ENCODE measurements at places on chromosomes 3 and 15.
A peak's percentile ranks its signal among the peaks of the same experiment; 100 is the strongest.

DNA sequence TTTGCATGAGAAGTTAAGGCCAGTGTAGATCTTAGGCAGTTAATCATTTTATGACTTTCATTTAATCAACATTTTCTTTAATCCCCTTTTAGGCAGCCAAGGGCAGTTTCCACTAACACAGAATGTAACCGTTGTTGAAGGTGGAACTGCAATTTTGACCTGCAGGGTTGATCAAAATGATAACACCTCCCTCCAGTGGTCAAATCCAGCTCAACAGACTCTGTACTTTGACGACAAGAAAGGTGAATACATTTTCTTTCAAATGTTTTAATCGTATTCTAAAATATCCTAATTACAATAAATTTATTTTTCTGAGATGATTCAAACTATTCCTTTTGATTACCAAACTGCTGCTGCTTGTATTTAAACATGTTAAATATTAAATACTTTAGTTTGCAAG is 843.2 kb downstream of the CADM2 start:
- DNase-seq, result no peak

DNA sequence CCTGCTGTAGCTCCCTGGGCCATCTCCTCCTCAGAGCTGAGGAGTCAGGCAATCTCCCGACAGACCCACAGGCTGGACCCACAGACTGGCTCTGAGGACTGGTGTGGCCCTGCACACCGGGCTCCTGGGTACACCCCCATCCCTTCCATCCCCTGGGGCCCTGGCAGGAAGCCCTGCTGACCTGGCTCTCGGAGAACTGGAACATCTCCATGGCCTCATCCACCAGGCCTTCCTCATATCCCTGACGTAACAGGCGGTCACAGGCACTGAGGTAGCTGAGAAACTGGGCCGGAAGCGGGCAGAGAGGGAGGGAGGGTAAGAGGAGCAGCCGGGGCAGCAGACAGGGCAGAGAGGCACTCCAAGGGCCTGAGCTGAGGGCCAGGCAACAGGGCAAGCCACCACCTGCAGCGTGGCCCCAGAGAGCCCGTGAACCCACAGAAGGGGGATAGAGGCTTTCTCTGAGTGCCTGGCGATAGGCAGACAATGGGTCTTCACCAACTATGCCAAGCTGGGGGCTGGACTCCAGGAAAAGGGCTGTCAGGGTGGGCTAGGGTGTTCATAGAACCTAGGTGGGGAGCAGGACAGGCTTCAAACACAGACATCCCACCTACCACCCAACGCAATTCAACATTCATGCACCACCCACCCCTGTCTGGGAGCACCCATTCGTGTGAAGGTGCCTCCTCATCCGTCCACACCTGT is 17.9 kb downstream of the KBTBD13 start:
- no peak for DNase-seq

DNA sequence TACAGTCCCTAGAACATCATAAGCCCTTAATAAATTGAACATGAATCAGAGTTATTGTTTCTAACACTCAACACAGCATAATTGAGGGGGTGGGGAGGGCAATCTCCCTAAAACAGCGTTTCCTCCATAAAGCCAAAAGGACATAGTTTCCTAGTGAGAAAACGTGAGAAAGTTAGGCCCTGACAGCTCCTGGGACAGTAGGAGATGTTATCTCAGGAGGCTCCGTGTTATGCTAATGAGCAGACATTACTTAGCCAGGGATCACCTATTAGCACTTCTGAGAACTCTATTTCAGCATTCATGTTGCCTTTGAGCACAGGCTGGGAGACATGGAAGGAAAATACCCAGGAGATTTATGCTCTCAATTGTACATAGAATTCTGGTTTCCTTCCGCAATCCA is 229.1 kb upstream of the ADAMTS9 start:
- DNase-seq, result no peak

DNA sequence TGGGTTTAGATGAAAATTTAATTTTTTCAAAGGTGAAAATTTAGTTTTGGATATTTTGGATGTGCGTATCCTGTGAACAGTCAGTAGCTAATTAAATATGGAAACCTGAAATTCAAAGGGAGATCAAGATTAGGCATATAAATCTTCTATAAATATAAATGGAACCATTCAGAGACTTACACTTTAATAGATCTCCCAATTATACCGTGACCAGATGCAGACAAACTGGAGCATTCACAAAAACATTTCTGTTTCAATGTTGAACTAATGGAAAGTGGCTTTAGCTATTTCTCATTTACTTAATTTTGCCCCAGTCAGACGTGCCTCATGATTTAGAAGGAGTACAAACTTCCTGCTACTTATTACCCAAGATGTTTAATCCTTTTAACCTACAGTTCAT is 29.1 kb upstream of the POU1F1 start:
- DNase-seq, result no peak

DNA sequence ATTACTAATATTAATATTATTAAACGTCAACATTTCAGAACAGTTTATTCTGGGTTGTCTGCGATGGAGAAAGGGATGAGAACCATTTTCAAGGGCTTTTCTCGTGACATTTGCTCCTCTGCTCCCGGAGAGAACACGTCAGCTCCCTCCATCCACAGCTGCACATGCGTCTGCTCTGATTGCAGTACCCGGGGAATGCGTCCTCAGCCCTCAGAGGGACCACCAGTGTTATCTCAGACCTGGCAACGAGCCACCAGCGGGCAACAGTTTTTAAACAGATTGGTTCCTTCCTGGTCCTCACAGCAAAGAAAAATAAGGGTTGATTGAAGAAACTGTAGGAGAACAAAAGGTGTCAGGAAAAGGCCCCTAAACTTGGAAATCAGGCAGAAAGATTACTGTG is 202.2 kb upstream of the ADAMTS9 start:
- DNase-seq, result no peak

DNA sequence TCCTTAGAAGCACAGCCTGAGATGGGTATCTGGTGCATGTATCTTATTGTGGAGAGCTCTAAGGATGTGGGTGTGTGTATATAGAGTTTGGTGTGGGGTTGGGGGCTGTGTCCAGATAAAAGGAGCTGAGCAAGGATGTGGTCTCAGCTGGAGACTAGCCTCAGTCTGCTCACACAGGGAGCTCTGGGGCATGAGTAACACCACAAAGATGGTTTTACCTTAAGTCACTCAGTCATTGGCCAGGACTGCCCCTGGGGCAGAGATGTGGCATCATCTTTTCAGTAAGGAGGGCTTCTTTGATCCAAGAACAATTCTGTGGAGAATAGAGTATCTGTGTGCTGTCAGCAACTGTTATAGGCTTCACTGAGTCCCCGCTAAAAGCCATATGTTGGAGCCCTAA is 163.4 kb upstream of the NUDT16 start:
- DNase-seq, result no peak

DNA sequence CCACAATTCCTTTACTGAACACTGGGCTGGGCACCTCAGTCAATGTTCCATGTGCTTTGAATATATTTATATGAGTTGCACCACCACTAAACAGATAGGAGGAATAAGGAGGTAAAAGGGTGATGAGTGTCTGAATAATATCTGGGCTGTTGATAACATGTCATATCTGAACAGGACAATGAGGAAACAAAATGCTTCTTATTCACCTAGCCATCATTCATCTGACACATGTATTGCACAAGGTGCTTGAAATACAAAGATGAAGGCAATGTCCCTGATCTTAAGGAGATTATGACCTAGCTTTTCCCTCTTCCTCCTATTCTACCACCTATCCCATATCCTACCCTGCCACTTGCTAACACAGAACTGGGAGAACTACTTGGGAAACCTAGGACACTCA is 8.0 kb upstream of the CERS3 start:
- no peak for DNase-seq

- DNase-seq, result no peak
Observed at GRCh38 chr3:138642226-138642926, 33.8 kb downstream of the FAIM start.

GRCh38 chr3:111971533-111972130 is 7.2 kb upstream of the ABHD10 start:
- DNase-seq, result no peak

DNA sequence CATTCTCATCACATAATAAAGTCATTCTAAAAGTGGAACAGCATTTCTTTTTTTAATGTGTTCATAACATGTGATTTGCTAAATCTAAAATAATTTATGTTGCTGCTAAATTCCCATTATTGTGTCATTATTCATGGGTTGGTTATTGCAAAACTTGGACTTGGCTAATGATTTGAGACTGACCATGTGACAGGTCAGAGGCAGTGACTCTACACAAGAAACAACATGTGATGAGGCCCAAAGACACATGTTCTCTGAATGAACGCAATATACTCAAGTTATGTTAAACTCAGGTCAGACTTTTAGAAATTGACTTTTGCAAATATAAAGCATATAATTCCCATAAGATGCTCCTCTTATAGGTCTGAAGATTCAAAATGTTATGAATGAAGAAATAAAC is 566.1 kb downstream of the TBL1XR1 start:
- DNase-seq, result no peak

DNA sequence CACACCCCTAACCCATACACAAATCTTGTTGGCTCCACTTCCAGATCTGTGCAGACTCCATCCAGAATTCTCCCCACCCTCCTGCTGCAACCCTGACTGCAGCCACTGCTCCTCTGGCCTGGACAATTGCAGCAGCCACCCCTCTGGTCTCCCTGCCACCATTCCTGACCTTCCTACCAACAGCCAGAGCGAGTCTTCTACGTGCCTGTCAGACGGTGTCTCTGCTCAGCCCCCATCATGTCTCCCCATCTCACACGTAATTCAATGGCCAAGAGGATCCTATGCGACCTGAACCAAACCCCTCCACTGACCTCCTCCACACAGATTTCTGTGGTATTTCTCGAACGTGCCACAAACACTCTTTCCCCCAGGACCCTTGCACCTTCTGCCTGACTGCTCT is 103.3 kb downstream of the TPRA1 start:
- no peak for DNase-seq

DNA sequence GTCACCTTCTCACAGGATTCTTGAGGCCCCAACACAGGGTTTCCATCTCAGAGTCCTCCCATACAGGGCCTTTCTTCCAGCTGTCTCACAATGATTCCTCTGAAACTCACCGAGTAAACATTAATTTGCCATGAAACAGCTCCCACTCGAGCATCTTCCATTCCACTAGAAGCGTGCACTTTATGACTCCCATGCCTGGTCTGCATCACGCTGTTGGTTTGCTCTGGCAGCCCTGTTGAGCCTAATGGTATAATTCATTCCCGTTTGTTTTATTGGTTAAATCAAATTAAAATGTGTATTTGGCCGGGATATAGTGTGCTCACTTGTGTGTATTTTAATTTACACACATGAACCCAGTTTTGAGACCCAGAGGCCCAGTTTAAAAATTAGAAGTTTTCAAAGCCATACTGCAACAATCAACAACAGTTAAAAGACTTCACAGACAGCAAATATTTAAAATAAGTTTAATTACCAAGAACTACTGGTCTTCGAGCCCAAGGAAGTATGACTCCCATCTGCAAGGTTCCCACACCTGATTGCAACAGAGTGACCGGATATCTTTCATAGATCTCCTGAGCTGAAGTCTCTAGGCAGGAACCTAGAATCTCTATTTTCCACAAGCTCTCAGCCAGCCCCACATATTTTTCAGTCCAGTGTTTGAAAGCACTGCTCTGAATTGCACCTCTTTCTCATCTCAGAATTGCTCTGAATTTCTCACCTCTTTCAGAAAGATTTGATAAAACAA is 42.3 kb upstream of the GYG1 start:
- no peak for DNase-seq

DNA sequence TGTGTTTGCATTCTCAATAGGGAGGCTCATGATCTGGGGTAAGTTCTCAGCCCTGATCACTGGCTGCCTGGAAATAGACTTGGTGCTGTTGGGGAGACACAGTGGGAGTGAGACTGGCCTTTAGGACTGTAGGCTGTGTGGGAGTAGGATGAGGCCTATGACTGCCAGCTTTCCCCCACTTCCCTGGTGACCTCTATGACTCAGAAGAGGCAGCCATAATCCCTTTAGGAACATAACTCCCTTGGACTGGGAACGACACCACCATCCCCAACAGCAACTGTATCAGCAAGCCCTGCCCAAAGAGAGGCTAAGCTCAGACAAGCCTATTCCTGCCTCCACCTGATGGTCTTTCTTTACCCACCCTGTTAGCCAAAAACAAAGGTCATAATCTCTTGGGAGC is 91.3 kb downstream of the SUCNR1 start:
- no peak for DNase-seq

DNA sequence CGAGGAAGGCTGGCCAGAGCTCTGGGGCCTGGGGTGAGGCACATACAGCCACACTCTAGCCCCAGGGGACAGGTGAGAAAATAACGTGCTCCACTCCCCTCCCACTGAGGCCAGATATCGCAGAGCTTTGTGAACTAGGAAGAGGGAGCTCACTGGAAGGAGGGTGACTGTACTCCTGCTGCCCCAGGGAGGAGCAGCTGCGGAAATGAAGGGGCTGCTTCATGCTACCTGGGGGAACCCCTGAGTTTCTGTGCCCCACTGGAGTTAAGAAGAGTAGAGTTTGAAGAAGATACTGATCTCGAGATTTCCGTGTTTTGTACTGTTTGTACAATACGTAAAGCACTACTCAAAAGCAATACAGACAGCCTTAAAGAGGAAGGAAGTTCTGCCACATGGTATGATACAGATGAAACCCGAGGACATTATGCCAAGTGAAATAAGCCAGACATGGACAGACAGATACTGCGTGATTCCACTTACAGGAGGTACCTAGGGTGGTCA is 44.6 kb downstream of the CMTM6 start:
- peak; percentile 44 for DNase-seq

- no peak for DNase-seq
Observed at GRCh38 chr3:42697289-42698051, 5.1 kb downstream of the HHATL start.

GRCh38 chr3:71341721-71342120 is 241.8 kb downstream of the FOXP1 start:
- DNase-seq, result no peak

- no peak for DNase-seq
Observed at GRCh38 chr15:41024131-41024530, 70.9 kb downstream of the CHAC1 start.

- no peak for DNase-seq
Observed at GRCh38 chr3:13927295-13927694, 47.4 kb upstream of the WNT7A start.

DNA sequence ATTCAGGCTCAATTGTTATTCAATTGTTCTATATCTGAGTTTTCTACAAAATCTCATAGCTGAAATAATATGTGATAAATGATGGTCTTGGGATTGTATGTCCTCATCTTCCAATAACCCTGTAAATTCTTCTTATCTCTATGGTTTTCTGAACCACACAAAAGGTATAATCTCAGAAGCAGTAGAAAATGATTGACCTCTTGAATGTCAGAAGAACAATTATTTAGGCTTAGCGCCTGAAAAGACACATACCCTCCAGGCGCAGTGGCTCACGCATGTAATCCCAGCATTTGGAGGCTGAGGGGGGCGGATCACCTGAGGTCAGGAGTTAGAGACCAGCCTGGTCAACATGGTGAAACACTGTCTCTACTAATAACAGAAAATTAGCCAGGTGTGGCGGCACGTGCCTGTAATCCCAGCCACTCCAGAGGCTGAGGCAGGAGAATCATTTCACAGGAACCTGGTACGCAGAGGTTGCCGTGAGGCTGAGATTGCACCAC is 288.0 kb upstream of the TBC1D5 start:
- no peak for DNase-seq

- no peak for DNase-seq
Observed at GRCh38 chr3:110974902-110975301, 96.7 kb upstream of the NECTIN3 start.
